ENCODE measurements at places on chromosomes 7 and 10.

- DNase-seq: no peak
Observed at GRCh38 chr7:43625453-43625852, 42.5 kb downstream of the STK17A start.

GRCh38 chr10:22988581-22989360 lies 60.9 kb downstream of the ARMC3 start:
- DNase-seq: no peak

DNA sequence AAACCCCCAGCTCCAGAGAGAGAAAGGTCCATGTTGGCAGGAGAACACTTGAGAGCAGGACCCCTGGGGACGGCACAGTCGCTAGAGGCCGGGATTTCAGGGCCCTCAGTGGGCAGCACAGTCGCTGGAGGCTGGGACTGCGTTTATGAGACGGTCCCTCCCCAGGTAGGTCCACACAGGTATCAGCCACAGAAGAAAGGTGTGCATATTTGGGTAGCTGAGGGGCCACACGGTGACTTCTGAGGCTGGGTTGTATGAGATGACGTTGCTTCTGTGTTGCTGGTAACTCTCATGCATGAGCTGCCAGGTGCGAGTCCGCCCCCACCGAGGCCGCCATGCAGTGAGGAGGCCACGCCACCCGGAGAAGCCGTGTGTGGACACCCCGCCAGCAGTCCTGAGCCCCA lies 56.9 kb upstream of the PPP2R2D start:
- no peak for DNase-seq

GRCh38 chr10:24930427-24930826 lies 22.0 kb downstream of the PRTFDC1 start:
- DNase-seq: no peak

DNA sequence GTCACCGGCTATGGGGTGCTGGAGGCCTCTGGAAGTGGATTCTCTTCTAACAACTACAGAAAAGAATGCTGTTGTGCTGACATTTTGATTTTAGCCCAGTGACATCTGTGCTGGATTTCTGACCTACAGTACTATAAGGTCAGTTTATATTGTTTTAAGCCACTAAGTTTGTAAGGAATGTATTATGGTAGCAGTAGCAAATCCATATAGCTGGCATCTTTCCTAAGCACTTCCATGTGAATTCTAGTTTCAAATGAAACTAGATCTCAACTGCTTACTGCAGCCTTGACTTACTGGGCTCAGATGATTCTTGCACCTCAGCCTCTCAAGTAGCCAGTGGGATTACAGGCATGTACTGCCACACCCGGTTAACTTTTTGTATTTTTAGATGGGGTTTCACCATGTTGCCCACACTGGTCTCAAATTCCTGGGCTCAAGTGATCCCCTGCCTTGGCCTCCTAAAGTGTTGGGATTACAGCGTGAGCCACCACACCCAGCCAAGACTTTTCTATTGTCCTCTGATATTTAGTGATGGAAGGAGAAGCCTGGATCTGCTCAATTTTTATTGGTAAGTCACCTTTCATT lies 414.0 kb downstream of the PHTF2 start:
- DNase-seq: no peak

- no peak for DNase-seq
Observed at GRCh38 chr10:13095094-13095493, 4.9 kb upstream of the OPTN start.

GRCh38 chr10:117860135-117860534 lies 186.6 kb downstream of the RAB11FIP2 start:
- DNase-seq: no peak

GRCh38 chr7:45638916-45639315 lies 64.7 kb downstream of the ADCY1 start:
- no peak for DNase-seq

GRCh38 chr10:28137907-28138880 lies 139.3 kb upstream of the ODAD2 start:
- no peak for DNase-seq

GRCh38 chr7:50782375-50783208 lies at the start of gene GRB10:
Gene GRB10 (minus strand): TSS chr7:50782896. CDS start chr7:50732322, 50,574 bp downstream.
- DNase-seq: no peak

Measured in DMS 273 treated with DMSO at 0.1 percent for 48 hours (cell line).